Tongue (tissue), 3 donors: ENCODE measurements at places on chromosomes 2 and 18.
A peak's percentile ranks its signal among the peaks of the same experiment; 100 is the strongest.

- DNase-seq, result peak; percentile 52
Observed at GRCh38 chr2:62654876-62655359, 50.6 kb upstream of the EHBP1 start.

DNA sequence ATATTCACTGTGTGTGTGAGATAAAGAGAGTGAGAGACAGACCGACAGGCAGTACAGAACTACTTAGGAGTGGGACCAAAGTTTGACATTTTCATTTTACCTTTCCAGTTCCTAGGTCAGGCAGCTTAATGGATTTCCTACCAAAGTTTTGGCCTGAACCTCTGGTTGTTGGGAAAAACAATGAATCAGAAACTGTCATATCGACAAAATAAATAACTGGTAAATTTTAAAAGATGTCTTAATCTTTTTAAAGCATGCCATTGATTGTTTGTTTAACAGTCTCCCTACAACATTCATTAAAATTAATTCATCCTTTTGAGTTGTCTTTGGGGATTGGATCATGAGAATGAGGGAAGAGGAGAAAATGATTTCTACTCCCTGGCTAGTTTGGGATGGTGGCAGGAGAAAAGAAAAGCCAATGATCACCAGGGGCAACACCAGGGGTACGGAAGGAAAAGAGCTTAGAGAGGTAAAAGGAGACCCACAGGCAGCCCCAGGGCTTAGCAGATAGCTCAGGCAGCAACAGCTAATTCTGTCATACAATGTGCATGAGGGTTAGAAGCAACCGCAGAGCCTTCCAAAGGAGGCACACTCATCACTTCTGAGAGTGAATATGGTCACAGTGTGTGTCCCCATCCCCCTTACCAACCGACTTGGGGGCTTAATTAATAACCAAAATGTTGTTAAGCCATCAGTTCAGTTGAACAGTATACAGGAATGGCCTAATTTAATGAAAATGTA is 98.5 kb downstream of the CCDC141 start:
- no peak for DNase-seq

- DNase-seq, result no peak
Observed at GRCh38 chr18:32386471-32386870, 84.2 kb downstream of the GAREM1 start.

- no peak for DNase-seq
Observed at GRCh38 chr2:139160836-139161235, 380.6 kb upstream of the NXPH2 start.

GRCh38 chr2:58900246-58901027 is 659.3 kb upstream of the FANCL start:
- peak; percentile 19 for DNase-seq

GRCh38 chr18:76592981-76593381 is 97.9 kb upstream of the ZNF516 start:
- no peak for DNase-seq

GRCh38 chr18:46755315-46756024 is 1.4 kb downstream of the ST8SIA5 start:
- DNase-seq, result peak; percentile 26

GRCh38 chr2:216911886-216912285 is 52.0 kb upstream of the TNP1 start:
- DNase-seq, result no peak

GRCh38 chr18:29184654-29185053 is 1007.7 kb upstream of the CDH2 start:
- DNase-seq, result no peak

- DNase-seq, result no peak
Observed at GRCh38 chr18:22701326-22701725, 231.8 kb upstream of the RBBP8 start.
